ENCODE measurements at places on chromosomes 2 and 18.

- no peak for DNase-seq
These were observed 276.9 kb downstream of the CAMKMT start for GRCh38 chr2:44638649-44639048.

- DNase-seq = no peak
These were observed 26.1 kb downstream of the METTL4 start for GRCh38 chr18:2545155-2545554.

DNA sequence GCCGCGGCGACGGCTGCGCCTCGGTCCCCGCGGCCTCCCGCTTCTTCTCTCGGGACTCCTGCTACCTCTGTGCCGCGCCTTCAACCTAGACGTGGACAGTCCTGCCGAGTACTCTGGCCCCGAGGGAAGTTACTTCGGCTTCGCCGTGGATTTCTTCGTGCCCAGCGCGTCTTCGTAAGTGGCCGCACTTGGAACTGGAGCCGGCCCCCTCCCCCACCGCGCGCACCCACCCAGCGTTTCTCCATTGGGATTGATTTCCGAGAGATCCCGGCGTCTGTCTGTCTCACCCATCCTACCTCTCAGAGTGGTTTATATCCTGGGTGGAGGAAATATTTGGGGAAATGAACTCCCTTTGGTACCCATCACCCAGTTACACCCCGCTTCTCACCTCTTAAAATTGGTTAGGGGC lies 498 bp downstream of the ITGAV start:
- no peak for DNase-seq

DNA sequence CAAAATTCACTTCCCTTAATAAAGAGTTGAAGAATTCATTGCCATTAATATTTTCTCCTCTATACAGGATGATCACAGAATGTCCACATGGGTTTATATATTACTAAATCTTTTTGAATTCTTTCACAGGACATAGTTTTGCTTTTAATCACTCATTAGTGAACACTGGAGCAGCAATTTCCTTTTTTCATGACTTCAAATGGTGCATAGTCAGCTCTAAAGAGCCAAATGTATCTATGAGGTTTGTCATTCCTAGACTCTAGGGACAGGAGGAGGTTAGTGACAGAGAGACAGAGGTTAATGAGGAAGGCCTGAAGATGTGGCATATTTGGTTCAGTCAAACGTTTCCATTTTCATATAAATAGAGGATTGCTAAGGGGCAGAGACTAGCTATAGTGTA lies 111.8 kb downstream of the FSHR start:
- no peak for DNase-seq

- no peak for DNase-seq
These were observed 965 bp downstream of the SIX3 start for GRCh38 chr2:44942304-44943030.

DNA sequence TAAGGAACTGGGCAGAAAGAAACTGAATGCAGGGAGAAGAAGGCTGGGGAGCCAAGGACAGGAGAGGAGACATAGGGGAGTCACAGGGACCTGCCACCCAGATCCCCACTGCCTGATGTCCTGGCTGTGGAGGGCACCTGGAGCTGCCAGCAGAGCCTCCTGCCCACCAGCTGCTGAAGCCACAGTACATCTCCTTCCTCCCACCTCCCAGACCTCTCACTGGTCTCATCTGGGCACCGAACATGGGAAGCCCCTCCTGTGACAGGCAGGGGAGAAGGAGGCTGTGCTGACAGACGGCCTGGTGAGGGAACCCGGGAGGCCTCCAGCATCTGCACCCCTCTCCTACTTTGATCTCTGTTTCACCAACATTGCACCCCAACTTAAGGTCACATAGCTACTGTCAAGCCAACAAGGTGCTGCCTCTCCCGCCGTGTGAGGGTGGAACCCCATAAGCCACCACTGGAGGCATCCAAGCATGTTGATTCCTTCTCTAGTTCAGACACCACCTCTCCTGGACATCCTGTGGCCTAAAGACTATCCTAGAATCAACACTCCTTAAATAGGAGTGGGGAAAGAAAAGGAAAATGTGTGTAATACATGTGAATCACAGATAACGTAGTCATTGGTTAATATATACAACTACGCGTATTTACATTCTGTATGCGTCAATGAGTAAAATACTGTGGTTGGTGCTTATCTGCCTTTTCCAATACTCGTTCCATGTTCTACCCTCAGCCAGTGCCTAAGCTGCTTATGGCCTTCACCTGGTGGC lies 3.5 kb upstream of the RNPEPL1 start:
- no peak for DNase-seq

GRCh38 chr2:94984964-94985575 lies 40.4 kb upstream of the MAL start:
- DNase-seq = no peak

- DNase-seq = no peak
These were observed 147.0 kb upstream of the KLHL14 start for GRCh38 chr18:32919799-32920198.

All from stimulated activated CD4-positive, alpha-beta T cell treated with anti-CD3 and anti-CD28 coated beads, TNF-alpha, amount 100 ng/mL, for 1 hour (primary cell).